Myocyte (in vitro differentiated cells): ENCODE measurements at places on chromosomes 4 and X.

GRCh38 chrX:111254896-111255693 is 15.2 kb downstream of the CAPN6 start:
- DNase-seq, result no peak

GRCh38 chr4:109588176-109588575 is 28.1 kb downstream of the MCUB start:
- DNase-seq, result no peak

GRCh38 chr4:20512985-20513384 is 187.3 kb upstream of the PACRGL start:
- DNase-seq, result no peak

- no peak for DNase-seq
Observed at GRCh38 chrX:98448524-98448923, 1564.8 kb downstream of the RPA4 start.

DNA sequence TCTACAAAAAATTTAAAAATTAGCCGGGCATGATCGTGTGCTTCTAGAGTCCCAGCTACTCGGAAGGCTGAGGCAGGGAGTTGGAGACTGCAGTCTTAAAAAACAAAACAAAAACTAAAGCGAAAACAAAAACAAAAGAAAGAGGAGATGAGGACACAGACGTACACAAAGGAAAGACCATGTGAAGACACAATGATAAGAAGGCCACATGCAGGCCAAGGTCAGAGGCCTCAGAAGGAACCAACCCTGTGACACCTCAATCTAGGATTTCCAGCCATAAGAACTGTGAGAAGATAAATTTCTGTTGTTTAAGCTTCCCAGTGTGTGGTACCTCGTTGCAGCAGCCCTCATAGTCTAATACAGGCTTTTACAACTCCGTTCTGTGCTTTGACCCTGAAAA is 177.0 kb upstream of the ATP6AP2 start:
- no peak for DNase-seq

DNA sequence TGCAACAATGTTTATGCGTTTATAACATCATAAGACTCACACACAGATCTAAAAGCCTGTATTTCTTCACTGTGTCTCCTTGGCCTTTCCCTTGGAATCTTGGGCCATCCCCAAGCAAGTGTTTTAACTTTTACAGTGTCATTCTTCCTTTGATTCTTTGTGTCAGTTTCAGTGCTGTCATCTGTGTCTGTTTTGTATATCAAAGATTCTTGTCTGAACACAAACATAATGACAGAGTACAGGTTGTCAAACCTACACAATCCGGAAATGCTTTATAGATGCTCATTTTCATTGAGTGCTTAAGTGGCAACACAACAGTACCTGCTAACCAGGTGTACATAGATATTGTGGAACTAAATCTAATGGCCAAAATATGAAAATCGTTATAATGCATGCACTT is 1500.0 kb downstream of the TECRL start:
- DNase-seq, result no peak

DNA sequence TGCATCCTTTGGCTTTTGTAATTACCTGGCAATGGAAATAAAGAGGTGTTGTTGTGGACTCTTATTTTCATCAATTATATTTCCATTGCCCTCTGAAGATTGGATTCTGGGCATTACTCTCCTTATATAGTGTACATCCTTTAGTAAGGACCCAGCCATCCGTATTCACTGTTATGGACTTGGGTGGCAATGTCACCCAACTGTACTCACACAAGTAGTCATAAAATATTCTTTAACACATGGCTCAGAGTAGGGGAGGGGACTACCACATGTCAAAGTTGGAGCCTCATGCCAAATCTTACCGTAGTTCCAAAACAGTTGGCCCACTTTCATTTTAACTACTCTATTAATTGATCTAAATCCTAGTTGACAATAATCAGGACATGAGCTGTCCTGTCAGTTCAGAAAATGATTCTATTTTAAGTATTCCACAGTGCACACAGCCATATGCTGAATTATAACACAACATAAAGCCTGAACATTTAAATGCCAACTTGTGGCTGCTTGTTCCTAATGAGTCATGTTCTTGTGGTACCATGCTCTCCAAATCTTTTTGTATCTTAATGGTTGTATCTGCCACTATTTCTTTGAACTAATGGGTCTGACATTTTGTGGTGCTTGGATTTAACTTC is 4.9 kb downstream of the FRAS1 start:
- no peak for DNase-seq

DNA sequence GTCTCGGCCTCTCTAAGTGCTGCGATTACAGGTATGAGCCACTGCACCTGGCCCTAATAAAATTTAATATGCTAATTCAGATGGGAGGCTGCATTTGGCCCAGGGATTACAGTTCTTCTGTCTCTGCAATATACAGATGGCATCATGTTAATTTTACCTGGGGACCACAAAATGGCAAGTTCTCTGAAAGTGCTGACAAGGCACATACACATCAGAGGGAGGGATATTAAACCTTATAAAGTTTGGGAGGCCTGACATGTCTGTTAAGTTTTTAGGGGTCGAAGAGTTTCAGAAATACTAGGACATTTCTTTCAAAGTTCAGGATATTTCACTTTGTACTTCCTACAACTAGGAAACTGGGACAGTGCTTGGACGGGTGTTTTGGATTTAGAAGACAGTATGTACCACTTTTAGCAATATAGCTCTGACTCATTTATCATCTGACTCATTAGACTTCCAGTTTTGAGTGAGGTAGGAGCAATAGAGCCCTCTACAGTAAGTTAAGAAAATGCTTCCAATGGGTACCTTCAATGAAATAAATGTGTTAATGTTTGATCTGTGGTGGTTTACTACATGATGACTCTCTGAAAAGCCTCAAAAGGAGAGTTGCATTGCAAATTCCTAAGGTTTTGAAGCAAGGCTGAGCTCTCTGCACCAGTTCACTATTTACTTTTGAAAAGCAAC is 981.0 kb upstream of the HS3ST1 start:
- no peak for DNase-seq

DNA sequence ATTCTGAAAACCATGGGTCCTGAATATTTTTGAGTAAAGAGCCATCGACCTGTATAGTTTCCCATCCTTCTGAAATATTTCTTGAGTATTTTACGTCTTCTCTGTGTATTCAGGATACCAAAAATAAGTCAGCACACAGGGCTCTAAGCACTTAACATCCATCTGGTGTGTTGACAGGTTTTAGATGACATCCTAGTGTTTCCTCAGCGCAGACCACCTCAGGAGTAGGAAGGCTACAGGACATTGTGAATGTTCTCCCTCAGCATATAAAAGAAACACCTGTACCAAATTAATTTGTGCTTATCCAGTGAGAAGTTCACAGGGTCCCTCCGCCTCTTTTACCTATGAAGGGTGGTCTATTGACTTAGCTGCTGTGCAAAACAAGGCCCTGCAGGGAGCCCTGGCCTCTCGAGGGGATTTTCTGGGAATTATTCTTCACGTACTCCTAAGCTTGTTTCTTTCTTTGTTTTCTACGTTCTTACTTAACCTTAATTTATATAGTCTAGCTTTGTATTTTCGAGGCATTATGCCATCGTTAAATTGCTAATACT is 241.8 kb downstream of the FBXO8 start:
- DNase-seq, result no peak

- no peak for DNase-seq
Observed at GRCh38 chr4:155512046-155512445, 135.3 kb upstream of the MAP9 start.

DNA sequence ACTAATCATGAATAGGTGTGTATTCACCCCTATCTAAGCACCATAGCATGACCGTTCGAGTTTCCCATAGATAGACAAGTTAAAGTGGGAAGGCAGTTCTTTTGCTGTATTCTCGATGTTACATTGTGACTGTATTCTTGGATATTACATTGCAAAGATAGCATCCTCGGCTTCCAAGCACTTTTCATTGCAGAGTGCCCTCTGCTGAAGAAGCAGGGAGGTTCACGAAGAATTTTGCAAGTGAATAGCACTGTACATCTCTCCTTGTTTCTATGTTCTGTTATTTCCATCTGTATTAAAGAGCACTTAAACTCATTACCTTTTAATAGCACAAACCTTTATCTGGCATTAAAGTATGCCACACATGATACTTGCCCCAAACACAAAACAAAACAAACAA is 426.7 kb upstream of the ARX start:
- DNase-seq, result no peak

- DNase-seq, result no peak
Observed at GRCh38 chrX:48043056-48043455, 28.4 kb downstream of the ZNF630 start.

DNA sequence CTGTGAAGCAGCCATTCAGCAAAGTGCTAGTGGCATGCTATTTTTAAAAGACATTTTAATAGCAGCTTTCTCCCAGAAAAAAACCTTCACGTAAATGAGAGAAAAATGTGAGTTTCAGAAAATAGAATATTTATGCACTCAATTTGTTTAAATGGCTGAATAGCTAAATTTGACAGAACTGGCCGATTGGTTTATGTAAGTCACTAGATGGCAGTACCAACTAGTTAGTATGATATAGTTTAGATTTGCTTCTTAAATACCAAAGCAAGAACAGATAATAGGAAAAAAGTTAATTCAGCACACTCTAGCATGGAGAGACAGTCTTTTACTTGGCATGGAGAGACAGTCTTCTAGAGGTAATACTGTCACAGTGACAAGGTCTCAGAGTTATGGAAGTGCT is 250.1 kb downstream of the SNCA start:
- DNase-seq, result no peak

GRCh38 chr4:127491571-127491970 is 141.2 kb upstream of the INTU start:
- DNase-seq, result no peak

DNA sequence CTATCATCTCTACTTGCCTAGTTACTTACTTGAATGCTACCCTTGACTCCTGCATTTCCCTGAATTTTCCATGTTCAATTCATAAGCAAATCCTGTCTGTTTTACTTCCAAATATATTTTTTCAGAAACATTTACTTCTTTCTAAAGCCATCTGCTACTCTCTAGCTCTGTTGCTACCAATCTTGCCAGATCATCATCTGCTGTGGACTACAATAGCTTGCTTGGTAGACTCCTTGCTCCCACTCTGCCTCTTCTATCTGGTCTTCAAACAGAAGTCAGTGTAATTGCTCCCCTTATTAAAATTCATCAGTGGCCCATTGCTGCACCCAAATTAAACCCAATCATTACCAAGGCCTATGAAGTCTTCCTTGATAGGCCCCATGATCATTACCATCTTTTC is 151.6 kb upstream of the HPGD start:
- no peak for DNase-seq

DNA sequence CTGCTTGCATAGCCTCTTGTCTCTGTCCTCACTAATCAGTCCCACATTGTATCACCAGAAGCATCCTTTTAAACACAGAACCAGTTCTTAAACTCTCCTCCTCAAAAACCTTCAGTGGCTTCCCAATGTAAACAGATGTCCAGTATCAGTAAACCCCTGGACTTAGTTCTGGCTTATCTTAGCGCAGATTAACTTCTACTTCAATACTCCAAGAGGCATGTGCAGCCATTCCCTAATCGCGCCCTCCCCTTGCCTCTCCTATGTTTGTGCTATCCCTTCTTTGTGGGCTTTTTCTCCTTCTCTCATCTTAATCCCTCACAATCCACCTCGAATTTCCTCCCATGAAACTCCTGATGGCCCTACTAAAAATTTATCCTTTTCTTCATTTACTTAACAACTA is 193.8 kb downstream of the FBXO8 start:
- no peak for DNase-seq

- DNase-seq, result no peak
Observed at GRCh38 chr4:36138220-36138619, 106.1 kb downstream of the ARAP2 start.

GRCh38 chr4:77201857-77202256 is 44.9 kb downstream of the CCNG2 start:
- DNase-seq, result no peak

GRCh38 chr4:118352843-118353533 is at the start of gene PRSS12:
PRSS12 (minus strand) TSS chr4:118353003; CDS start chr4:118352720, 283 bp downstream.
- peak; percentile 78 for DNase-seq

DNA sequence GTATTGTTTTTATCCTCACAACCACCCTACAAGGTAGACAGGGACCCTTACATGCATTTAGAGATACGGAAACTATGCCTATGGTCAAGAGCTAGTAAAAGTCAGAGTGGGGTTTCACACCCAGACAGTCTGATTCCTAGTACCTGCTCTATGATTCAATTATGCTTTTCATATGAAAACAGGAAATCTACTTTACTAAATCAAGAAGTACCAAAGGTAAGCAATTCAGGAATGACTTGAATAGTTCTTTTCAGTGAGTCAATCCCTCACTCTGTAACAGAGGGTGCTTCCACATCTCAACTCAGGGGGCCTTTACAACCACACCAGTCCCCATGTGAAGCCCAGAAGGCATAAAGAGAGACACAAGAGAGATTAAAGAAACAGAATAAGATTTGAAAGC is 191.4 kb downstream of the PPP3CA start:
- no peak for DNase-seq

- peak; percentile 23 for DNase-seq
Observed at GRCh38 chrX:24145303-24146186, 4.0 kb upstream of the ZFX start.

DNA sequence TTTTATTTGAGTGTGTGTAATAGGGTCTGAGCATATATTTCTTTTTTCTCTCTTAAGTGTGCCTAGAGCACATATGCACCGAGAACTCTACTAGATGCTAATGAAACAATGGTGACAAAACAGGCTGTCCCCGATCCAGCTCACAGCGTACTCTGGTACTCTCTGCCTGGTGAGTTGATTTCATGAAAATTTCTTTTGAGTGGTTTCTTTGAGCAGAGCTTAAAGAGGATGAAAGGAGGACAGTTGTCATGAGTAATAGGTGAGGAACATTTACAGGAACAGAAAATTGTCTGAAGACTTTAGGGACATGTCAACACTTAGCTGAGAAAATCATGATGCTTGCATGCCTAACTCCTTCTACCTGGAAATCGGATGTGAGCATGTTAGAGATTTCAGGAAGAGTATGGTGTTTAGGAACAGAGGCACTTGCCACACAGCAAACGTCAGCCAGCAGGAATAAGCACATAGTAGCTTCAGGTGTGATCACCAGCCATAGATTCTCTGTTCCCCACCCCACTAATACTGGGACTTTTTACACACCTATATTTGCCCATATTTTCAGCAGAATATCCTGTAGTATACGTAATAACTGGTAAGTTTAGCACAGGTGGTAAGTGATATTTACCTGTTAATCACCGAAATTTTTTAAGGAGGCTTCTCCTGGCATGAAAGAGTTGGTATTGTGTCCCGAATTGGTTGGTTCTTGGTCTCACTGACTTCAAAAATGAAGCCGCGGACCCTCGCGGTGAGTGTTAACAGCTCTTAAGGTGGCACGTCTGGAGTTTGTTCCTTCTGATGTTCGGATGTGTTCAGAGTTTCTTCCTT is 111.1 kb downstream of the ZNF330 start:
- DNase-seq, result no peak

GRCh38 chr4:146335763-146336409 is 121.5 kb downstream of the REELD1 start:
- DNase-seq, result no peak

- no peak for DNase-seq
Observed at GRCh38 chrX:2464677-2465166, 36.1 kb downstream of the DHRSX start.

- peak; percentile 87 for DNase-seq
Observed at GRCh38 chr4:156169011-156169410, 215.3 kb upstream of the CTSO start.

- peak; percentile 34 for DNase-seq
Observed at GRCh38 chr4:42654631-42655268, 2.2 kb downstream of the ATP8A1 start.

GRCh38 chr4:184968366-184968765 is 49.9 kb upstream of the HELT start:
- no peak for DNase-seq
